Amniotic stem cell (primary cell): ENCODE measurements at places on chromosomes 2 and 18.

DNA sequence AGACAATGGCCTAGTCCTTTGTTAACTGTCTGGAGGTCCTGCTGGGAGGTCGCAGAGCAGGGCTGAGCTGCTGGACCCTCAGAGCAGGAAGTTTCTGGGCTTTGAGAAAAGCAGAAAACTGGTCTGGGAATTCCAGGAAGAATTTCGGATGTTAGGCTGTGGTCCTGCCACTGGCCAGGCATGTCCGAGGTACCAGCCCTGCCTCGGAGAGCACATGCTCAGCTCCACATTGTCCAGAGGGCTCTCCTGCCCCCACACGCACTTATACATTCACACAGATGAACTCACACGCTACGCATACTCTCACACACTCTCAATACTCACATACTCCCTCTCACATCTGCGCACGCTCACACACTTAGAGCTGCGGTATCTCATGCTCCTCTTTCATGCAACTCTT lies 146.1 kb downstream of the NCK2 start:
- no peak for DNase-seq

GRCh38 chr2:44100351-44100750 lies 68.3 kb upstream of the PPM1B start:
- DNase-seq: peak; percentile 50

DNA sequence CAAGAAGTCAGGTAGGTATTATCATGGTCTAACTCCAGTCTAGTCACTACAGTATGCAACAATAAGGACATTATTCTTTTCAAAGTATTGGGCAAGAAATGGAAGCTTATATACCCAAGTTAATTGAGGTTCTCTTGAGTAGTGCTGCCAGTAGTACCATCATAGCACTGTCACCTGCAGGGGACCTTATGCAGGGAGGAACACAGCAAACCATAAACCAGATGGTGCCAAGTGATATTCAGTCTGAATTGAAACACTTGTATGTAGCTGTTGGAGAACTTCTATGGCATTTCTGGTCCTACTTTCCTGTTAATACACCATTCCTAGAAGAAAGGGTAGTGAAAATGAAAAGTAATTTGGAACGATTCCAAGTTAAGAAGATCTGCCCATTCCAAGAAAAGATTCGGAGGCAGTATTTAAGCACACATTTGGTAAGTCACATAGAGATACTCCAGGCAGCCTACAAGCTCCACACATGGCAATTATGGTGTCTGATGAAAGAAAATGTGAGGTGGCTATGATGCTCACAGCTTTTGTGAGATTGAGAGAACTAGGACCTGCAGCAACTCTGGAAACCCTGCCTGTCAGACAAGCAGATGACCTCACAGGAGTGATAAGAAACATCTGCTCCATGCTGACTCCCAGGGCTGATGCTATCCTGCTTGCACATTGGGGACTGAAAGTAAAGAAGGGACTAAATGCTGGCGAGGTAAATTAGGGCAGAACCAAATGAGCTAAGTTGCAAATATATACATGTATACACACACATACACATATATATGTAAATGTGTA lies 174.7 kb downstream of the MC4R start:
- no peak for DNase-seq

DNA sequence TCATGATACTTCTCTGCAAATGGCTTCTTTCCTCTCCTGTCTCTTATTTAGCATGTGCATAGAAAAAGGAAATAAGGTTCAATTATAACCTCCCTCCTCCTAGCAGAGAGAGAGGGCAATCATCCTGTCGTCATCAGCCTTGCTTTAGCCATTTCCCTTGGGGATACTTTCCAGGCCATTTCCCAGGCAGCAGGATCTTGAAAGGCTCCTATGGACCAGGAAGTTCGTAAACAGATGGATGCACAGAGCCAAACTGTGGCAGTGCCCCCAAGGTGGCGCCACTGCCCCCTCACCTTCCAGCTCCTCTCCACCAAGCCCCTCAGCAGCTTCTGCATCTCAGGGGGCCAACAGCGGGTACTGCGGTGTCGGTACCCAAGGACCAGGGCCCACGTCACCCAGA lies 157.4 kb downstream of the DTNA start:
- DNase-seq: no peak

DNA sequence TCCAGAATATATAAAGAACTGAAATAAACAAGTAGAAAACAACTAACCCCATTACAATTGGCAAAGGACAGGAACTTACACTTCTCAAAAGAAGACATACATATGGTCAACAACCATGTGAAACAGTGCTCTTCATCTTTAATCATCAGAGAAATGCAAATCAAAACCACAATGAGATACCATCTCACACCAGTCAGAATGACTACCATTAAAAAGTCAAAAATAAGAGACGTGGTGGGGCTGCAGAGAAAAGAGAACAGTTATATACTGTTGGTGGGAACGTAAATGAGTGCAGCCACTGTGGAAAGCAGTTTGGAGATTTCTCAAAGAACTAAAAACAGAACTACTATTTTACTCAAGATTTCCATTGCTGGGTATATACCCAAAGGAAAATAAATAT lies 1696.3 kb upstream of the TMEFF2 start:
- DNase-seq: no peak

- no peak for DNase-seq
Observed at GRCh38 chr2:129499747-129500146, 479.7 kb upstream of the RAB6C start.

DNA sequence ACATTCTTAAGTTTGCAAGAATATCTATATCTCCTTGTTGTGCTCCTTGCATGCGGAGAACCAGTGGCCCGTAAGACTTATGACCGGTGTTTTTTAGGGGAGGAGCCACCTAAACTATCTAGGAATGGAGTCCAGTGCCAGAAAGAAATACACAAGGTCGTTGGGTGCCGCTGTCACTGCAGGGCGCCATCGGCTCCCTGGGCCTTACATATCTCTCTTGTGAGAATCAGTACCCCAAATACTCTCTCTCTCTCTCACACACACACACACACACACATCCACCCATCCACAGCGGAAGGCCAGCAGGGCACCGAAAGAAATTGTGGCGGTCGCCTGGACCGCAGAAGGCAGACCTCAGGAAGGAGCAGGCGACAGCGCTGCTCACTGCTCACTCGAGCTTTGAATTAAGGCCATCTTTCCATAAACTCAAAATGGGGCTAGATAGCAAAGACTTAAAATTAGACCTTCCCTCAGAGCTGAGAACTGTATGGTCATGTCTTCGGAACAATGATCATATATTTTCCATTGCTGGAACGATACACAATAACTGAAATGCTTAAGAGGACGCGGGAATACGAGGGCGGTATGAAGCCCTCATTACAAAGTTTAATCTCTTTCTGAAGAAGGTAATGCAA lies 10.4 kb downstream of the NR4A2 start:
- DNase-seq: no peak
